ENCODE measurements at places on chromosomes 7 and 10. TPM values are rescaled to one million over a fixed set of nuclear protein-coding genes. Genes with fewer than 3 reads are reported as not detected.

GRCh38 chr7:27141137-27141922 lies 2.2 kb downstream of the HOXA5 start:
- H3K27ac ChIP-seq: no peak overlapping the region
- no peak for DNase-seq
- no peaks in the 10 kb centered on the region for H3K36me3 ChIP-seq
- H3K27me3 ChIP-seq: peaks cover 14% of the 10 kb centered on the region
- no peak overlapping the region for H3K4me3 ChIP-seq
- no peaks in the 10 kb centered on the region for H3K4me1 ChIP-seq

DNA sequence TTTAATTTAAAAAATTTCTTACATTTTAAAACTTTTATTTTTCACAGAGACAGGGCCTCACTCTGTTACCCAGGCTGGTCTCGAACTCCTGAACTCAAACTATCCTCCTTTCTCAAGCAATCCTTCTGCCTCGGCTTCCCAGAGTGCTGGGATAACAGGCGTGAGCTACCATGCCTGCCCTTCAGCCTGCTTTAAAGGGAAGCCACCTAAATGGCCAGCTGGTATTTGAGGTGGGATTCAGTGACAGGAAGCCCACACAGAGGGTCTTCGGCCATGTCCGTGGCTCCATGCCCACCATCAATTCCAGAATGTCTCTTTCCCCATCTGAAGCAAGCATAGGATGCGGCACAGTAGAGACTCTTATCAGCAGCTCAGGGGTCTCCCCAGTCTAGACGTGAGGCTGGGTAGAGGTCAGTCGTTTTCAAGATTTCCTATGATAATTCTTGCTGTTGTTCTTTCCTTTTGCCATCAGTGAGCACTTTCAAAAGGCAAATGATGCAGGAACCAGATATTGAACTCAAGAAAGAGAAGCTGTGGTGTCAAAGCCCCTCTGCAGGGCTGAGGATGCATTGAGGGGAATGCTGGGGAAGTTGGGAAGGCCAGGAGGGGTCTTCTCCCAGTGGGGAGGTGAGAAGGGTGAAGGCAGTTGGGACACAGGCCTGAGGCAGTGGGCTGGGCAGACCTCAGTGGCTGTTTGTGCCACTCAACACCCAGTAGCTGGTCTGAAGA lies 291.5 kb upstream of the IGFBP3 start:
- no peak overlapping the region for H3K27ac ChIP-seq
- no peak for DNase-seq
- no peaks in the 10 kb centered on the region for H3K4me1 ChIP-seq

DNA sequence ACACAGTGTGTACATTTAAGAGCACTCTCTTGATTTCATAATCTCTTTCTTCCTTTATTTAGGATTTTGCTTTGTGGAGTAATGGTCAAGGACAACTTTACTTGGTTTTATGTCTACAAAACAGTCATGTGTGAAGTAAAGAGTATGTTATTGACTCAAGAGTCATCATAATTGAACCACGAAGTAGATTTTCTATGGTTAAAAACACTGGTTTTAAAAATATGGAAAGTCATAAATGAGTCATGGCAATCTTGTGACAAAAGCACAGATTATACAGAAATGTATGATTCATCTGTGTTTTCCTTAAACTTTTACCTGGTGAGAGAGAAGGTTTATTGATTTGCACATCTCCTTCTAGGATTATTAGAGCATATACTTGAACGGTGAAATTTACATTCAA lies 969.7 kb downstream of the GATA3 start:
- no peak for DNase-seq
- H3K4me1 ChIP-seq: no peaks in the 10 kb centered on the region
- H3K27me3 ChIP-seq: no peaks in the 10 kb centered on the region
- H3K36me3 ChIP-seq: no peaks in the 10 kb centered on the region
- H3K4me3 ChIP-seq: no peak overlapping the region
- no peak overlapping the region for H3K27ac ChIP-seq

- no peak overlapping the region for H3K4me3 ChIP-seq
- H3K27ac ChIP-seq: no peak overlapping the region
- peaks cover 71% of the 10 kb centered on the region for H3K4me1 ChIP-seq
- H3K36me3 ChIP-seq: no peaks in the 10 kb centered on the region
Observed at GRCh38 chr10:62036186-62037081, 134.9 kb downstream of the ARID5B start.

- peak overlapping the region; percentile 97 for H3K27ac ChIP-seq
- H3K4me1 ChIP-seq: peaks cover 48% of the 10 kb centered on the region
- peaks cover 8% of the 10 kb centered on the region for H3K36me3 ChIP-seq
- peak overlapping the region; percentile 63 for H3K4me3 ChIP-seq
- no peaks in the 10 kb centered on the region for H3K27me3 ChIP-seq
Observed at GRCh38 chr7:30595436-30596013, 847 bp downstream of the GARS1 start.

GRCh38 chr7:154914996-154915380 lies 87.9 kb downstream of the PAXIP1 start:
- peaks cover 5% of the 10 kb centered on the region for H3K4me1 ChIP-seq
- DNase-seq: no peak
- H3K36me3 ChIP-seq: no peaks in the 10 kb centered on the region
- no peak overlapping the region for H3K27ac ChIP-seq

- no peak overlapping the region for H3K27ac ChIP-seq
- peaks cover 15% of the 10 kb centered on the region for H3K4me1 ChIP-seq
- H3K27me3 ChIP-seq: no peaks in the 10 kb centered on the region
- DNase-seq: no peak
- H3K4me3 ChIP-seq: no peak overlapping the region
Observed at GRCh38 chr7:133431134-133431724, 178.4 kb downstream of the EXOC4 start.

GRCh38 chr10:22340329-22341189 lies 4.7 kb upstream of the SPAG6 start:
- no peak overlapping the region for H3K4me3 ChIP-seq
- DNase-seq: peak; percentile 71
- H3K36me3 ChIP-seq: no peaks in the 10 kb centered on the region
- H3K27me3 ChIP-seq: peaks cover 89% of the 10 kb centered on the region
- H3K4me1 ChIP-seq: peaks cover 30% of the 10 kb centered on the region

DNA sequence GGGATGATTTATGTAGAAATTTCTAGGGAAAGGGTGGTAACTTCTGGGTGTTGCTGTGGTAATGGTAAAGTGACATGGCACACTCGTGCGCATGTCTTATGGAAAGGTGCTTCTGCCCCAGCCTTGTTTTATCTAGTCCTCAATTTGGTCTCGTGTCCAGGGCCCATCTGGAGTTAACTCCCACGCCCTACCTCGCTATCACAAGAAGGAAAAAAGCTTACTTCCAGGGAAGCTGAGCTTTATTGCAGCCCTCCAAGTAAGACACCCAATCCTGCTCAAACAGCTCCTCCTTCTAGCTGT lies 611.8 kb downstream of the TNS3 start:
- H3K4me1 ChIP-seq: no peaks in the 10 kb centered on the region
- no peak overlapping the region for H3K27ac ChIP-seq
- H3K27me3 ChIP-seq: no peaks in the 10 kb centered on the region
- H3K4me3 ChIP-seq: no peak overlapping the region

DNA sequence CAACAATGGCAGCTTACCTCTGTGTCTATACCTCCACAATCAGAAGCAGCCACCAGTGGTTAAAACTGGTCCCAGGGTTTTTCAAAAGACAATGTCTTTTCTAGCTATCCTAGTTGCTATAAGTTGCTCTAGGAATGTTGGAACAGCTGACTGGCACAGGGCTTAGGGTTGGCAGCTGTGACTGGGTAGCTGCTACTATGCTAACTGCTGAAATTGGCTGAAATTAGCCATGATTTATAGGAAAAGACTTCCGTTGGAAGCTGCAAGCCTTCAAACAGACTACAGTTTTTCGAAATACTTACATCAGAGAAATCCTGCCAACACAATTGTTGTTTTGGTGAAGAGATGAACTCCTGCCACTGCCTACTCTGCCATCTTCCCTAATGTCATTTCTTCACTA lies 102.3 kb downstream of the MKX start:
- no peaks in the 10 kb centered on the region for H3K36me3 ChIP-seq
- no peak for DNase-seq
- H3K4me3 ChIP-seq: no peak overlapping the region

DNA sequence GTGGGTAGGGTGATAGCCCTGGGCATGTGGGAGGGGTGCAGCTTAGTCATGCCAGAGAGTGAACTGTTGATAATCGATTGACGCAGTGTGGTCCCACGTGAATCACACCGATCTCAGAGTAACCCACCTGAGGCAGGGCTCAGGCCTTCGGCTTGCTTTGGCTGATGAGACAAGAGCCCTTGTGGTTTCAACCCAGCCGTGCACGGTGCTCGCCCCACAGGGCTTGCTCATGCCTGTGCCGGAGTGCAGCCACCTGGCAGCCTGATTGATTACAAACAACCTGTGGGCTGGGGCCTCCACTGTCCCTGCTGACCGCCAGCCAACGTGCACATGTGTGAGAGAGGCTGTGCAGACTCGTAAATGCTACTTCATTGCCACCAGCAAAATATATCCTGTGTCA lies 144.9 kb upstream of the ADARB2 start:
- no peaks in the 10 kb centered on the region for H3K4me1 ChIP-seq

DNA sequence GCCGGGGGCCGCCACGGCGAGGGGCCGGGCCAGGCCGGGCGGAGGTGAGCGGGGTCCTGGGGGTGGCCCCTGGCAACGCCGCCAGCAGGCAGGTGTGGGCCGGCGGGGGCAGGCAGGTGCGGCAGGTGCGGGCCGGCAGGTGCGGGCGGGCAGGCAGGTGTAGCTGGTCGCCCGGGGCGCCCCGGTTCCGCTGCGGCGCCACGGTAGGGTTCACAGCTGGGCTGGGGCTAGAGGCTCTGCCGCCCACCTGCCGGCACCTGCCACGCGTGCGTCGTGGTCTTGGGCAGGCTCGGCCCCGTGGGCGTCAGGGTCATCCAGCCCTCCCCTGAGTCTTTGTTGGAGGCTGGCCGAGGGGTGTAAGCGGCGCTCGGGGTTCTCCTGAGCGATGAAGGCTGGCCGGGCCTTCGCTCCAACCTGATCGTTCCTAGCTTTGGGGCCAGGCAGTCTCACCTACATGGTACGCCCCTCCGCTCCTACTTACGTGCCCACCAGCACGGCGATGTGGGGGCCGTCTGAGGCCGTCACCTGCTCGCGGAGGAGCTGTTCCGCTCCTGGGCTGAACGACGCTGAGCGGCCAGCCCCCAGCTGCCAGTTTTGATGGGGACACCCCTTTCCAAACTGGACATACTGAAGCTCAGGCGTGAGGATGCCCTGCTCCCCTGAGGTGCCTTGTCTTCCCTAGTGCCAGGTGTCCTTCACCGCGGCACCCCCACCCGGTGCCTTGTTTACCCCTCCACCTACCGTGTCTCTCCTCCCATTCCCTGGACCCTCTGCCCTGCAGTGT lies 493 bp downstream of the ZMIZ2 start:
- peak overlapping the region; percentile 90 for H3K27ac ChIP-seq
- no peaks in the 10 kb centered on the region for H3K27me3 ChIP-seq
- H3K36me3 ChIP-seq: no peaks in the 10 kb centered on the region
- peak; percentile 47 for DNase-seq
- H3K4me3 ChIP-seq: peak overlapping the region; percentile 44
- peaks cover 50% of the 10 kb centered on the region for H3K4me1 ChIP-seq

GRCh38 chr7:713488-714230 lies 12.8 kb upstream of the DNAAF5 start:
- H3K36me3 ChIP-seq: no peaks in the 10 kb centered on the region
- DNase-seq: no peak
- peaks cover 3% of the 10 kb centered on the region for H3K4me1 ChIP-seq

DNA sequence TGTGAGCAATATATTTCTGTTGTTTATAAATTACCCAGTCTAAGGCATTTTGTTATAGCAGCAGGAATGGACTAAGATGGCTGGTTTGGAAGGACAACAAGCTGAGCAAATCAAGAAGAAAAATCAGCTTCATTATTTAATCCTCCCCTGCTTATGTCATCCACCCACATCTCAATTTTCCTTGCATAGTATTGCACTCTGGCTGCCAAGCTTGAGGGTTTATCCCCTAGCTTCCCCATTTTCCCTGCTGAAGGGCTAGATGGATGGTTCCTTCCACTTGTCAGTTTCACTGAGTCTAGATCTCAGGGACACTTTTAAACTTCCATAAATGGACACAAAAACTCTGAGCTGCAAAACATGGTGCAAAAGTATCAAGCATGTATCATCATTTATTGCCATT lies 75.2 kb upstream of the LAMB4 start:
- no peak overlapping the region for H3K27ac ChIP-seq
- H3K27me3 ChIP-seq: no peaks in the 10 kb centered on the region
- H3K4me1 ChIP-seq: no peaks in the 10 kb centered on the region
- no peak for DNase-seq
- no peaks in the 10 kb centered on the region for H3K36me3 ChIP-seq
- H3K4me3 ChIP-seq: no peak overlapping the region

DNA sequence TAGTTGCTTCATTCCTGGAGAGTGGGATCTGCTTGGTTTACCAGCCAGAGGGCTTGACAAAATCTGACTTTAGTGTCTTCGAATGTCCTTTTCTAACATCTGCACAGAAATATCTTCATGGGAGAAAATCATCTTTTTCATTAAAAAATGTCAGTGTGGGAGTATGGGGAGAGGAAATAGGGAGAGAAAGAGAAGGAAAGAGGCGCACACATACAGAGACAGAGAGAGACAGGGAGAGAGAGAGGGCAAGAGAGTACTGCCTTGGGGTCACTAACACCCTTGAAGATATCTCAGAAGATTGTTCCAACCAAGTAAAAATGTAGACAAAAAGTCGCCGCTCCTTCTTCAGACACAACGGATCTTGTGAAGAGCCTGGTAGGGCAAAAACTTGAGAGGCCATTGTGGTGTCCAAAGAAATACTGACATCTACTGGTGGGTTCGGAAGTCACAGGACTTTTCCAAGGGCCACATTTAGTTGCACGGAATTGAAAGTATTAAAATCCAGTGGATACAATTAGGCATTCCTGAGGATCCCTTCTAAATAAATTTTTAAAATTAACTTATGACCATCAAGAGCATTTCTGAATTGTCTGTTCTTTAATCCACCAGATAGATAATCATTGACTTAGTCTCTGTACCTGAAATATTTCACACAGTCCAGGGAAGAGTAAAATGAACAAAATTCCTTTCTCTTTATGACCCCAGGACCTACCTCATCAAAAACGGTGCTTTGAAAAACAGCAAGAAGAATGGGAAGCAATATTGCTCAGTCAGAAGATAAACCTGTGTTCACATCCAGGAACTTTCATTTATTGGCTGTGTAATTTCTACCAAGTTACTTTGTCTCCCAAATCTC lies 29.7 kb downstream of the VIM start:
- H3K27me3 ChIP-seq: no peaks in the 10 kb centered on the region
- H3K36me3 ChIP-seq: no peaks in the 10 kb centered on the region
- no peaks in the 10 kb centered on the region for H3K4me1 ChIP-seq
- no peak overlapping the region for H3K4me3 ChIP-seq

The LAMB4 gene
- not detected for polyA plus RNA-seq

The RAB18 gene
- polyA plus RNA-seq: 117 TPM

The ZWINT gene
- polyA plus RNA-seq: 4.7 TPM

The TWNK gene
- 10.3 TPM for polyA plus RNA-seq

The GIMAP8 gene
- 39.9 TPM for polyA plus RNA-seq

The GRID1 gene
- polyA plus RNA-seq: not detected
